ENCODE measurements at places on chromosomes 5 and 9.

DNA sequence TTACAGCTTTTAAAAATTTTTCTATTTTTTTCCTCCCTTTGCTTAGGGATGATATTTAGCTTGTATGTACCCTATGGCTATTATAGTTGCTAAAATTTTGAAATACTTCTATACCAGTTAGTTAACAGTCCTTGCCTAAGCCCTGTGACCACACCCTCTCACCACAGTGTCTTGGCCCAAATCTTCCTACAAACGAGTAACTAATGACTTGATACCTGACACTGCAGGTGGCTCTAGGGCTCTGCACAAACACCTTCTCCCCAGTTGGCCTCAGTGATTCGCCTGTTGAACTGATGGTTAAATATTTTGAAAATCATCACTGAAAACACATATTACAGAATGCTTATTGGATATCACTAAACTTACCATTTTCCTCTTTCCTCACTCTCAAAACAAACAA, 449.6 kb upstream of the CHD1 start:
- no peak for DNase-seq

DNA sequence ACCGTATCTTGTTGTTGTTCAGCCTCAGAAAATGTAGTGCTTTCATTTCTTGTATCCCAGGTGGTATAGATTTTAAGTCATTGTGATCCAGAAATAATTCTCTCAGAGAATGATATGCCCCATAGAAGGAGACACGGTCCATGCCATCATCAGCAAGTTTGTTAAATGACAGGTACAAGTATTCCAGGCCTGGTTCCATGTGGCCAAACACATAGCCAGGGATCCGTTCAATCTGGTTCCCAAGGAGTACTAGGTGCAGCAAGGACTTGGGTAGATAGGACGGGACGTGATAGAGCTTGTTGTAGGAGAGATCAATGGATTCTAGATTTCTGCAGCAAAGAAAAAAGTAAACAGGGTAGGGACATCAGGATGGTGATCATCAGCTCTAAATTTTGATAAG, 18.4 kb upstream of the ASPN start:
- no peak for DNase-seq

DNA sequence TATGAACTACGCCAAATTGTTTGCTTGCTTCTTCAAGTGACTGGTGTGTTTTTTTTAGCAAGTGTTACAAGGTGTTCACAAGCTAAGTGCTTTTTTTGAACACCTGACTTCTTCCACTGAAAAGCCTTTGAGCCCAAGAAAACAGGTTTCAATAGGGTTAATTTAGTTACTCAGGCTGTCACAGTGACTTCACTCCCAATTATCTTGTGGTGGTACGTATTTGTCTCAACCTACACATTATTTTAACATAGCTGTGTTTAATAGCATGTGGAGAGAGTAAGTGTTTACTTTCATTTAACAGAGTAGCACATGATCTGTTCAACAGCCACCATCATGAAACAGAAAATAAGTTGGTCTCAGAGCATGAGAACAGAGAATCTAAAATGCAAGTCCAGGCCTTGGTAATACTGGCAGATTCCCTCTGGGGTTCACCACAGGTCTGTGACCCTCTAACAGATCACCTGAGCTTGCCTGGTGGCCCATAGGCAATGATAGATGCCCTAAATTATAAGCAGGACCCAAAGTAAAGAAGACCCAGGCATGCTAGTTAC, 267.7 kb upstream of the SMARCA2 start:
- no peak for DNase-seq

- DNase-seq: no peak
These were observed 77.5 kb downstream of the PSD2 start for GRCh38 chr5:139872851-139873794.

DNA sequence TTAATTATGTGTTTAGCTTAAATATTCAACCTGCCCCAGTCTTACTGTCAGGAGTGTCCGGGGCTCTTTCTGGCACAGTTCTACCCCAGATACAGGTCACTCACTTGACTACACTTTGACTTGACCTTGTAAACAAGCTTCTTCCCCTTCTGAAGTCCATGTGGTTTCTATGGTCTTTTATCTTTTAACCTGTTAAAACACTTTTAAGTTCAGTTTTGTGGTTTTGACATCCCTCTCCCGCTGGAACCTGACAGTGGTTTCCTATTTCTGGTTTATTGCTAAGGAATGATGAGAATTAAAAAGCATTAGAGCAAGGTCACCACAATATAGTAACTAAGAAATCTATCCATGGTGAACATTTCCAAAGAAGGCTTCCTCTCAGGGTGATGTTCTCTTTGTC, 300.1 kb downstream of the TMEM167A start:
- DNase-seq: no peak

All from suprapubic skin (tissue), 4 donors.